ENCODE measurements at places on chromosomes 4 and X. TPM values are rescaled to one million over a fixed set of nuclear protein-coding genes. Genes with fewer than 3 reads are reported as not detected.

The CSAG3 gene
- total RNA-seq = not detected

The NHSL2 gene
- total RNA-seq = 19.2 TPM

The XPNPEP2 gene
- not detected for total RNA-seq

The RPA4 gene
- total RNA-seq = 0.44 TPM

The UGT2A1 gene
- total RNA-seq = not detected

The CHST7 gene
- 34.5 TPM for total RNA-seq

The PFKFB1 gene
- total RNA-seq = under 0.01 TPM

The PAGE4 gene
- total RNA-seq = not detected

The GRPR gene
- total RNA-seq = under 0.01 TPM

The NEK1 gene
- total RNA-seq = 3.7 TPM

The MEPE gene
- total RNA-seq = not detected

The PPEF1 gene
- total RNA-seq = not detected

The TMEM271 gene
- not detected for total RNA-seq

The MAPK10 gene
- under 0.01 TPM for total RNA-seq

The MAGEB2 gene
- total RNA-seq = not detected

The BST1 gene
- 44.7 TPM for total RNA-seq

The MID2 gene
- total RNA-seq = 38.6 TPM

The ZIC3 gene
- not detected for total RNA-seq

The PASD1 gene
- total RNA-seq = not detected

The ZNF711 gene
- 4.6 TPM for total RNA-seq

The LINC00632 gene
- total RNA-seq = 0.40 TPM

The GIMD1 gene
- not detected for total RNA-seq

The LRIT3 gene
- total RNA-seq = not detected

The PABPC1L2A gene
- not detected for total RNA-seq

The ADAMTS3 gene
- 0.40 TPM for total RNA-seq

Data from lung microvascular endothelial cell (primary cell).